ENCODE measurements at places on chromosomes 2 and 18.
A peak's percentile ranks its signal among the peaks of the same experiment; 100 is the strongest.

DNA sequence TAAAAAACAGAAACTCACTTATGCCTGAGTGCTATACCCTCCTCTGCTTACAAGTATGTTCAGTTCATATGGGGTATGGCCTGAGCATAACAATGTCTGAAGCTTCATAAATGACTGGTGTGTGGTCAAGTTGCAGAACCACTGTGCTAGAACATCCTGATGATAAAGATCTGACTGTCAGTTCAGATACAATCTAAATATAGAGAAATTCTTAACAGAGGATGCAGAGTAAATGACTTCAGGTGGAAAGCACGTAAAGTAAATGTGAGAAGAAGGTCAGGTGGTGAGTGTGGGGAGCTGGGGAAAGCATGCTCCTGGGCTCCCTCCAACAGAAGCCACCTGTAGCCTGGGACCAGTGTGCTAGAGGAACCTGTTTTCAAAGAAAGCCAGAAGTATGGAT lies 926.2 kb downstream of the TSN start:
- no peak for DNase-seq

GRCh38 chr2:23585273-23586170 lies 200.5 kb downstream of the KLHL29 start:
- DNase-seq = no peak

DNA sequence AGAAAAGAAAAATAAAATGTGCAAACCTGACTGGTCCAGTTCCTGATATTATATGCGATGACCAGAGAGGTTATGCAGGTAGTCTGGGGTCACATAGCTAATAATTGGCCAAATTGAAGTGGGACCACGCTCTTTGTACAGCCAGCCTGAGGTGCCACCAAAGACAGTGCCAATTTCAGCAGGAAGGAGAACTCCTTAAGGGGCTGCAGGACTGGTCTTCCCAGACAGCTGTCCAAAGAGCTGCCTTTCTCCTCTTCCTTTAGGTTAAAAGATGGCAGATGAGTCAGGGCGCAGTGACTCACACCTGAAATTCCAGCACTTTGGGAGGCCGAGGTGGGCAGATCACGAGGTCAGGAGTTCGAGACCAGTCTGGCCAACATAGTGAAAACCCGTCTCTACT lies 95.5 kb downstream of the ACKR3 start:
- no peak for DNase-seq

GRCh38 chr2:127504552-127505430 lies 21.5 kb downstream of the IWS1 start:
- peak; percentile 65 for DNase-seq

- no peak for DNase-seq
Measured at GRCh38 chr2:37637985-37638384, 33.5 kb downstream of the CDC42EP3 start.

- DNase-seq = no peak
Measured at GRCh38 chr2:120385355-120386127, 39.6 kb downstream of the INHBB start.

- no peak for DNase-seq
Measured at GRCh38 chr2:210558708-210559107, 2.3 kb downstream of the CPS1 start.

DNA sequence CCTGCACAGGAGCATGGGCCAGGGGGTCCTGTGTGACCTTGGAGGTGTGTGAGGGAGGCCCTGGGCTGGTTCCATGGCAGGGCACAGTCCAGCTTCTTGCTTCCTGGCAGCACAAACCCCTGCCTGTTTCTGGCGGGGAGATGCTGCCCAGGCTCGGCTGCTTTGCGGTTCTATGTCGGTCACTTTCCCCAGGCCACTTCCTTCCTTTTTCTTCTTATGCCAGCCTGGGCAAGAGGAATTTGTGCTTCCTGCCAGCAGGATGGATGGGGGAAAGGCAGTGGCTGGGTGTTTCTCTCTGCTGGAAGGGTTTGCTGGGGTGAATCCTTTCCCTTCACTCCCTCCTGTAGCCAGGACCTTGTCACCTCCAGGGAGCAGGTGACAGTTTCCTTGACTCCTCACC lies 24.3 kb downstream of the ASAP2 start:
- peak; percentile 55 for DNase-seq

- DNase-seq = peak; percentile 94
Measured at GRCh38 chr2:20617892-20618467, 32.9 kb downstream of the HS1BP3 start.

DNA sequence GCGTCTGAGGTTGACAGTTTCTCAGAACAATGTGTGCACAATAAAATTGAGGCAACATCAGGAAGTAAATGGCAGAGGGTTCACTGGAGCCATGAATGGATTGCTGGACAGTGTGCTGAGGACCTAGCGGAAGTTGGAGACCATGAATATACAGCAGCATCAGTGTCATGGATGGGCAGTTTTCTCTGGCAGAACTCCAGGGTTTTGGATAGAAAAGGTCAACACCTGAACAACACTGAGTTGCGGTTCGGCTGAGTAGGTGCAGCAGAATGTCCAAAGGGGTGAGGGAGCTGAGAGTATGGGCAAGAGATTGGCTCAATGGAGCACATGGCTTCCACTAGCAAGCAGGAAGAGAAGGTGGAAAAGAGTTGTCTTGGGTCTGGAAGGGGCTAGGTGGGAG lies 73.7 kb downstream of the DNER start:
- no peak for DNase-seq

DNA sequence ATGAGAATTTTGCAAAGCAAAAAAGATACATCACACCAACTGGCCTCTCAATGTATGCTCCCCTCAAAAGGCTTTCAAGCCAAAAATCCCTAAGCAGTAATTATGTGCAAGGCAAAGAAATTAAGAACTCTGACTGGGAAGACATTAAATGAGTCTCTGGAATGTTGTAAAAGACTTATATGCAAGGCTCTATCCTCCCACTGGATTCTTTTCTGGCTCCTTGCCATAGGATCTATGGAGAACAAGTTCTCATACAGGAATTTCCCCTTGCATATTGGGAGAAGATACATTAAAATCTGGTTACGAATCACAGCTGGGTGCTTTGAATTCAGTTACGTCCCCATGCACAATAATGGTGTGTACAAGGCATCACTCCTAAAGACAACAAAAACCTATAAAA lies 73.4 kb upstream of the ATL2 start:
- DNase-seq = no peak

DNA sequence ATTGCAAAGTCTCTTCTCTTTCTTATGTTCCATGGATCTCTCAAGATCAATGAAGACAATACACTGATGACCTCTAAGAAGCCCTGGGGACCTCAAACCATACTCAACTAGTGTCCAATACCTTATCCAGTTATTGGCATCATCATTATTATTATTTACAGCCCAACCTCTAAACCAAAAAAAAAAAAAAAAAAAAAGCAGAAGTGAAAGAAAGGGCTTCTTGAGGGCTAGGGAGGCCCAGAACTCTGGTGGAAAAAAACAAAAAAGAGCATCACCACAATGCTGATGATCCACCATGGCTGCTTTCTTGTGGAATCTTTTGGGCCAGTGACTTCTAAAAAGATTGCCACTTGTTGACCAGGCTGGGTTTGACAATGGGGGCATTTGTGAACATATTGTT lies 324.9 kb downstream of the LPIN1 start:
- DNase-seq = peak; percentile 10

DNA sequence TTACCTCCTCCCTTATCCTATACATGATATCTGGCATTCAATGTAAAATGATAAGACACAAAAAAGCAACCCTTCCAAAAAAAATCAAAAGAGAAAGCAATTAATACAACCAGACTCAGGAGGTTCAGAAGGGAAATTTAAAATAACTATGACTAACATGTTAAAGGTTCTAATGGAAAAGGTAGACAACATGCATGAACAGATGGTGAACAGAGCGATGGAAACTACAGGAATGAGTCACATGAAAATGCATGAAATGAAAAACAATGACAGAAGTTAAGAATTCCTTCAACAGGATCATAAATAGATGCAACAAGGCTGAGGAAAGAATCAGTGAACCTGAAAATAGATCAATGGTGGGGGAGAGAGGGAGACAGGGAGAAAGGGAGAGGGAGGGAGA lies 26.1 kb upstream of the ERCC3 start:
- DNase-seq = no peak

DNA sequence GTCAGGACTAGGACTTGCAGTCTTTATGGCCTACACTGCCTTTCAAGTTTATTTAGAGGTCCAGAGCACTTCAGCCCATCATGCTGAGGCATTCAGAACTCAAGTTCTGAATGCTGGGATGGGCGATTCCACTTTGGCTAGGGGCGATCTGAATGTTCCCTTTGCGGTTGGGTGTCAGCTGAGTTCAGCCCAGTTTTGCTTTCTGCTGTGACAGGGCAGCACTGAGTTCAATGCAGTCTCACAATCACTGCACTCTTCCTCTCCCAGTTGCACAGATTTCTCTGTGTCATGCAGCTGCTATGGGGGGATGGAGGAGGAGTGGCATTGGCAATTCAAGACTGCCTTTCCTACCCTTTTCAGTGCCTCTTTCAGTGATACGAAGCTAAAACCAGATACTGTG lies 1232.0 kb upstream of the FAM98A start:
- no peak for DNase-seq

DNA sequence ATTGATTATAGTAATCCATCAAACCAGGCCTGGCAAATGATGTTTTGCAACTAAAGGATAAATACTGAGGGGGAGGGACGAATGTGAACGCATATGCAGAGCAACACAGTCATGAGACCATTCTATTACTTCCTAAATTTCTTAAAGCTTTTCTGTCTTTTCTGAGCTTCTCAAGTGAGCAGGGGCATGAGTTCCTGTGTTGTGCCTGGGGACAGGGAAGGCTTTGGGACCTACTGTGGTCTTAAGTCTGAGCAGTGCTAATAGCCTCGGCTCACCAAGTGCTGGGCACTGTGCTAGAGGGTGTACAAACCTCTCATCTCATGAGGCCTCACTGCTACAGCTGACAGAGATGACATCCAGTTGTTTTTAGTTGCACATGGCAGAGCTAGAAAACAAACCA lies 182.4 kb downstream of the NEDD4L start:
- DNase-seq = peak; percentile 12
